ENCODE measurements at places on chromosomes 6 and 20.

DNA sequence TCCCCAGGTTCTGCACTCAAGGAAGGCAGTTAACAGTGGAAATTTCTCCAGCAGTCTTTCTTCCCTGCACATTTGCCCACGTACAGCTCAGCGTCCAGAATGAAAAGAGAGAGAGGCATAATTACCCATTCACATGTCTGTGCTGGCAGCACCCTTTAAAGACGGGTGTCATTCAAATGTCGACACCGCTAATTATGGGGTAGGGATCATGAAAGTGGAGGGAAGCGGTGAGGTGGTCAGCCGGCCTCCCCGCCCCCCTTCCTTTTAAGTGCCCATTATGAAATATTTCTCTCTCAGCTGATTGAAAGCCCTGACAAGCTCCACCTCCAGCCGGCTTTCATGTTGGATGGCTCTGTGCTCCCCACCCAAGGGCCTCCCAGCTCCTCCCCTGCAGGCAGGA, 246.1 kb downstream of the BMP7 start:
- no peak for DNase-seq

GRCh38 chr20:59269411-59270025, 30.9 kb upstream of the EDN3 start:
- no peak for DNase-seq

- DNase-seq: no peak
Measured at GRCh38 chr6:1553562-1554083, 56.1 kb upstream of the FOXC1 start.

- DNase-seq: no peak
Measured at GRCh38 chr6:15793288-15793687, 130.5 kb upstream of the DTNBP1 start.

DNA sequence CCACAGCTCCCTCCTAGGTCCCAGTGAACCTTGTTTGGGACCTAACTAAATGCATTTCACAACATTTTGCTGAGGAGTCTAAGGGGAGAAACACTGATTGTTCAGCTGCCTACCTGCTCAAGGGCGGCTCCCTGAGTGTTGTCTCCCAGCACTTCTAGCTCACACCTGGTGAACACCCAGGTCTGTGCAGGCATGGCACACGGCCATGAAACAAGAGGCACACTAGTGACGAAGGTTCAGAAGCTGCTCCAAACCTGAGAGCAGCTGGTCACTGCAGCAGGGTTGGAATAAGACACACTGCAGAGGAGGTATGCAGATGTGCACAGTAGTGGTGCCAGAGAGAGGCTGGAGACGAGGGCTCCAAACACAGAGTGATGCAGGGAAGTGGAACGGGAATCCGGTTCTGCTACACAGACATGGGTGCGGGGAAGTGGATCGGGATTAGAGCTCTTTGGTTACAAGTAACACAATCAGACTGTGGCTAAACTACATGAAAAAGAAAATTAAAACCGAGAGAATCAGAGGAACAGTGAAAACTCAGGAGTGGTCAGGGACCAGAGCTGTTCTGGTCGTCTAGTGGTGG, 486.1 kb upstream of the CDH4 start:
- no peak for DNase-seq

GRCh38 chr6:45105170-45105820, 222.8 kb upstream of the RUNX2 start:
- no peak for DNase-seq

GRCh38 chr6:23952245-23952644, 173.8 kb upstream of the NRSN1 start:
- DNase-seq: no peak

DNA sequence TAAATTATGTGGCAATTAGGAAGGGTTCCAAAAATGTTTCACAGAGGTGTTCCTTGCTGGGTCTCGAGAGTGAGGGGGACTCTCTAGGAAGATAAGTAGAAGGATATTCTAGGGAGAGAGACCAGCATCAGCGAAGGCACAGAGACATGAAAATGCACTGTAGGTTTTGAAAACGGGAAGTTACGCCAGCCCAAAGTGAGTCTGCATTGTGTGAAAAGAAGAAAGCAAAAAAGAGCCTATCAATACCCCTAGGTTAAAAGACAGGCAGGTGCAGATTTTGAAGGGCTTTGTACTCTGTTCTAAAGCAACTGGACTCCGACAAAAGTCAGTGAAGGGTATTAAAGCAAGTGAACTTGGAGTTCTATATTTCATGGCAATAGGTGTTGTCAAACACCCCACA, 25.7 kb upstream of the MRAP2 start:
- DNase-seq: no peak

DNA sequence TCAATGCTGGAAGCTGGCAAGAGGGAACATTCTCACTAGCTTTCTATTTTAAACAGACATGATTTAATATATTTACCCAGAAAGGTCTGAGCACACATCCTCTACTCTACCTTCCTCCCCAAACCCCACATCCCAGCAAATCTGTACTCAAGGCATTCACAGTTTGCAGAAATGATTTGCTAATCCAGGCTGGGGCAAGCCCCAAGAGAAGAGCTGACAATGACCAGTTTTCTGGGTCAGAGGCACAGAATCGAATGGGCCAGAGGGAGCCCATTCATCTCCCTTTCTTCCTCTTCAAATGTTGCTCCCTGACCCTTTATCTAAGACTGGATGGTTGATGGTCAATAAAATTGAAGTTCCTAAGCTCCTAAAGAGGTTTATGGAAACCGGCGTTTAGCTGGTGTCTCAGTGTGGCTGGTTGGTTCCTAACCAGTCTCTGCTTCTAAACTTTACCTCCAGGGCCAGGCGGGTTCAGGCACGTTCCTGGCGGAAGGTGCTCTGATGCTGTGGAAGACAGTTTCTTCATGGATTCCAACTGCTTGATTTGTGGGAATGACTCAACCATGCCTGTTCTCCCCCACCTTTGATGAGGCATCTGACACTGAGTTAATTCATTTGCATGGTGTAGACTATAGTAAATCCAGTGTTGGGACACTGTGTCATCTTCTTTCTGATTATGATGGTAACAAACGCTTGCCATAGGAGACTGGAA, 96.4 kb upstream of the IYD start:
- DNase-seq: no peak

DNA sequence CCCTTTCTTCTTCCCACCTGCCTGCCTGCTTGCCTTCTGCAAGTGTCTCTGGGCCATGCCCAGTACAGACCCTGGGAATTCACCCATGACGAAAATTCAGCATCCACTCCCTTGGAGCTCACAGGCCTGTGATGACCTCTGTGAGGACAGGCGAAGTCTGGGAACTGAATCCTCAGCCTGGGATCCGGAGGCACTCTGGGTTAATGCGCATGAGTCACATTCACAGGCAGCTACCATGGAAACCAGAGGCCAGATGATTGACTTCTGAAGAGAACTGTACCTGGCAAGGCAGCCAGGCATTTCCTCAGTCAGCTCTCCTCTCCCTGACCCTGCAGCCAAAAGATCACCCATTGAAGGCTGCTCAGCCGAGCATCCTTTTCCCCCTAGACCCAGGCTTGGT, 41.0 kb downstream of the SLC9A8 start:
- no peak for DNase-seq

DNA sequence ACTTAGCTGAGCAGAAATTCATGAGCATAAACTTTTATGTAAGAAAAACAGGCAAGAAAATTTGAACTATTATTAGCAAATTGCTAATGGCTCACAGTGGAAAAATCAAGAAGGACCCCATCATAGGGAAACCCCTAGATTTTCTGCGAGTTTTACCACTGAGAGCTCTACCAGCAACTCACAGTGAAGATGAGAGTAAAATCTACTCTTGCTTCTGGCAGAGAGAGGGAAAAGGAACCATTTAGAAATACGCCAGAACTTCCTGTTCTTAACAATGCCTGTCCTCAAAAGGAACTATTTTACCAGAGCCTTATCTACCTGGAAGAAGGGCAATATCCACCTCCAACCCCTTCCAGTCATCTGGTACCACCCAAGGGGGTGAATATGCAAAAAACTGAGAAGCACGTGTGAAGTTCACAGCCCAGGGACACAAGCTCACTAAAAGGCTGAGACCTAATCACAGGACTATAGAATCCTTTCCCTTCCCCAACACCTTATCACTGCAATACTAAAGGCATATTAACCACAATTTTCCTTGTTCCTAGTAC, 34.4 kb upstream of the ASF1A start:
- DNase-seq: no peak

- DNase-seq: no peak
Measured at GRCh38 chr6:147260091-147260490, 55.9 kb downstream of the STXBP5 start.

DNA sequence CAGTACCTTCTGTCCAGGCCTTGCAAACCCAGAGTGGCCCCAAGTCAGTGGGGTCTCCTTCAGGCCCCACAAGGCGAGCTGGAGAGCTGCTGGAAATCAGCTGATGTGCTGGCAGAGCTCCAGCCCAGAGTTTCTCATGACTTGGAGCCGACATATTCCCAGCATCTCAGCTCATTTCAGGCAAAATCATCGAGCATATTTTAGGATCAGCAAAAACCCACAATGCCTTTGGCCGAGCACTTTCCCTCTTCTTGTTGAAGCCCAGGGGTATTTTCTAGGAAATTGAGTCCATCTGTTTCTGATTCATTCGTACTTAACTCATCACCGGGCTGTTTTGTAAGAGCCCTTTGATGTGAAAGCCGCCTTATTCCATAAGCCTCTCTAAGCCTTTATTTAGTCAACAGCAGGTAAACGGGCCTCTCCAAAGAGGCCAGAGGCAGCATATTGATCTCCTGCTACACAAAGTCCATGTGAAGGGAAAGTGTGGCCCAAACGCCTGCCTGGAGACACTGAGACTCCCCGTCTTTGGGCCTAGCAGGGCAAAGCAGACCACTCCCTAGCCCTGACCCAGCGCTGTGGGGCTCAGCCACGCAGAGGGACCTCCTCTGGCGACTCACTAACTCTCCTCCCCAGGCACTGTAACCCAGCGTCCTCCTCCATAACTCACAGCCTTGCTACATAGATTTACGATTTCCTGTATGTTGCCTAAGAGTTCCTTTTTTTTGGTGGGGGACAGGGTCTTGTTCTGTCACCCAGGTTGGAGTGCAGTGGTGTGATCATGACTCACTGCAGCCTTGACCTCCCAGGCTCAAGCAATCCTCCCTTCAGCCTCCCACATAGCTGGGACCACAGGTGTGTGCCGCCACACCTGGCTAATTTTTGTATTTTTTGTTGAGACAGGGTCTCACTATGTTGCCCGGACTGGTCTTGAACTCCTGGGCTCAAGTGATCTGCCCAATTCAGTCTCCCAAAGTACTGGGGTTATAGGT, 12.1 kb upstream of the C20orf203 start:
- no peak for DNase-seq

- DNase-seq: no peak
Measured at GRCh38 chr6:26545627-26546026, 7.5 kb downstream of the HMGN4 start.

- no peak for DNase-seq
Measured at GRCh38 chr6:106308985-106309384, 16.6 kb downstream of the ATG5 start.

- DNase-seq: no peak
Measured at GRCh38 chr20:12673352-12673751, 335.4 kb upstream of the SPTLC3 start.

DNA sequence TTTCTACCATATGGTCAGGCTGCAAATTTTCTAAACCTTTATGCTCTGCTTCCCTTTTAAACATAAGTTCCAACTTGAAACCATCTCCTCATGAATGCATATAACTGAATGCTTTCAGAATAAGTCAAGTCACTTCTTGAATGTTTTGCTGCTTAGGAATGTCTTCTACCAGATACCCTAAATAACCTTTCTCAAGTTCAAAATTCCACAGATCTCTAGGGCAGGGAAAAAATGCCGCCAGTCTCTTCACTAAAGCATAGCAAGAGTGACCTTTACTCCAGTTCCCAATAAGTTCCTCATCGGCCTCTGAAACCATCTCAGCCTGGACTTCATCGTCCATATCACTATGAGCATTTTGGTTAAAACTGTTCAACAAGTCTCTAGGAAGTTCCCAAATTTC, 1011.2 kb upstream of the CITED2 start:
- no peak for DNase-seq

- DNase-seq: no peak
Measured at GRCh38 chr6:127570739-127571389, 6.1 kb upstream of the C6orf58 start.

DNA sequence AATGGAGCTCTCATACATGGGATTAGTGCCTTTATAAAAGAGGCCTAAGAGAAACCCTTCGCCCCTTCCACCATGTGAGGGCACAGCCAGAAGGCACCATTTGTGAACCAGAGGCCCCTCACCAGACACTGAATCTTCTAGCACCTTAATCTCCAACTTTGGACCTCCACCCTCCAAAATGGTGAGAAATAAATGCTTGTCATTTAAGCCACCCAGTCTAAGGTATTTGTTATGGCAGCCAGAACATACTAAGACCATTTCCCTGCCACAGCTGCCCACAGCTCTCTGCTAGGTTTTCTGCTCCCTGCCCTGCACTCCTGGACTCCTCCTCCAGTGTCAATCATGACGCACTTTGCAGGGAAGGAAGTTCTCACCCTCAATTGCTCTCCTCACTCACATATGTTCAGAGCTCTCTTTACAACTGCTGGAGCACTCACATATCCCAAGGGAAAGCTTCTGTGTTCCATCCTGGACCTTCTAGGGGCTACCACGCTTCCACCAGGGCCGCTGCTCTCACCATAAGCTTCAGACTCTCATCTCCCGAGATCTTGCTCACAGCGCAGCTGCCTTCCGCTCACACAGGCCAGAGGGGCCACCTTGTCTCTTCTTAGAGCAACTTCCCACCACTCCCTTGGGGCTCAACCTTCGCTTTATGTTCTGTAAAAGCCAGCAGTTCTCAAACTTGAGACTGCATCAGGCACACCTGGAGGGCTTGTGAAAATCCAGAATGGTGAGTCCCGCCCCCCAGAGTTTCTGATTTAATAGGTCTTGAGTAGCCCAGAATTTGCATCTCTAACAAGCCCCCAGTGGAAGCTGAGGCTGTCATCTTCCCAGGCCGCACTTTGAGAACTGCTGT, 1.6 kb upstream of the LY86 start:
- DNase-seq: no peak
